Naive thymus-derived CD4-positive, alpha-beta T cell (primary cell): ENCODE measurements at places on chromosomes 1 and 21. TPM values are rescaled to one million over a fixed set of nuclear protein-coding genes. Genes with fewer than 3 reads are reported as not detected.
A peak's percentile ranks its signal among the peaks of the same experiment; 100 is the strongest.

Gene RXFP4
- total RNA-seq = not detected in 2 replicates

Gene COL11A1
- not detected for total RNA-seq

Gene FCRL3
- total RNA-seq = 0.08 TPM in 1 of 2 replicates, not detected in the other

- peak; percentile 25 for DNase-seq
- H3K4me3 ChIP-seq = peak overlapping the region; percentile 77
- H3K27ac ChIP-seq = peak overlapping the region; percentile 84
- H3K36me3 ChIP-seq = no peaks in the 10 kb centered on the region
These were observed 773 bp downstream of the IFNGR2 start for GRCh38 chr21:33403786-33404585.

GRCh38 chr1:182388392-182389134 lies 3.0 kb downstream of the GLUL start:
- no peaks in the 10 kb centered on the region for H3K27me3 ChIP-seq
- H3K36me3 ChIP-seq = peaks cover 43% of the 10 kb centered on the region
- no peak for DNase-seq
- peak overlapping the region; percentile 64 for H3K27ac ChIP-seq
- H3K4me3 ChIP-seq = no peak overlapping the region
- H3K4me1 ChIP-seq = peaks cover 10% of the 10 kb centered on the region

DNA sequence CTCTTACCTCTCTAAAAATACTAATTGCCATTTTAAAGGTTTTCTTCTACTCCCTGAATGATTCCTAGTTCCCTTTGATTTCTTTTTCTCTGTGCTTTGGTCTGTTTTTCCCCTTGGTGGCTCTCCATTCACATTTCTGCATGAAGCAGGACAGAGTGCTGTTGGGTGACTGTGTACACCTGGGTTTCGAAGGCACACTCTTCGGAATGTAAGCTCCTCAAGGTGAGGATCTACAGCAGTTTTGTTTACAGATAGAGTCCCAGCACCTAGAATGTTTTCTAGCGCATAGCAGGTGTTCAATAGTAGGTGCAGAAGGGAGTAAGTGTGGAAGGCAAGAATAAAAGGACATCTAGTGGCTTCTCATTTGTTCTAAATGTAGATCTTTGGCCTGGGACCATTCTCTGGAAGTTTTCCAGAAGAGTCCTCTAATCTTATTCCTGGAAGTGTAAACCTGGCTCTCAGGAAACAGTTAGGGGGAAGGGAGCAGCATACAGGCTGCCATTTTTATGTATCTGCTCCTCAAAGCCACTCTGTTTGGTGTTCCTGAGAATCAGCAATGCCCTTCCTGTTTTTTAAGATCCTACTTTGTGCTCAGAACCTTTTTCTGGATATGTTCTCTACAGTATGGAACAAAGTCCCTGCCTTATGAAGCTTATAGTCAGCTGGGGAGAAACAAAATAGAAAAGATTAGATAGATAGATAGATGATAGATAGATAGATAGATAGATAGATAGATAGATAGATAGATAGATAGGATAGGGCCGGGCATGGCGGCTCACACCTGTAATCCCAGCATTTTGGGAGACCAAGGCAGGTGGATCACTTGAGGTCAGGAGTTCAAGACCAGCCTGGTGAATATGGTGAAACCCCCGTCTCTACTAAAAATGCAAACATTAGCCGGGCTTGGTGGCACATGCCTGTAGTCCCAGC lies 22.8 kb upstream of the EFNA1 start:
- no peaks in the 10 kb centered on the region for H3K36me3 ChIP-seq
- no peaks in the 10 kb centered on the region for H3K27me3 ChIP-seq
- H3K27ac ChIP-seq = no peak overlapping the region

DNA sequence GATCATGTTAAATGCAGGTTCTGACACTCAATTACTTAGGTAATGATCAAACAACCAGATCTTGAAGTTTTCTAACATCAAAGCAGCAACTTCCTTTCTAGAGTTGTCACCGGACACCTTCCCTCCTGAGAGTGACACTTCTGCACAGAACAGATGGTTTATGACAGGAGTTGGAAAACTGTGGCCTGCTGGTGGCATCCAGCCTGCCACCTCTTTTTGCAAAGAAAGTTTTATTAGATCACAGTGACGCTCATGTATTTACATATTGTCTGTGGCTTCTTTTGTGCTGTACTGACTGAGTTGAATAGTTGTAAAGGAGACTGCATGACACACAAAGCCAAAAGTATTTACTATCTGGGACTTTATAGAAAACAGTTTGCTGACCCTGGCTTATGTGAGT lies 28.3 kb downstream of the DDR2 start:
- H3K27ac ChIP-seq = no peak overlapping the region
- no peaks in the 10 kb centered on the region for H3K36me3 ChIP-seq
- no peaks in the 10 kb centered on the region for H3K27me3 ChIP-seq
- DNase-seq = no peak
- no peak overlapping the region for H3K4me3 ChIP-seq
